ENCODE measurements at places on chromosomes 2 and 18. TPM values are rescaled to one million over a fixed set of nuclear protein-coding genes. Genes with fewer than 3 reads are reported as not detected.

DCTN1 gene
- 181 TPM for total RNA-seq

HRH4 gene
- total RNA-seq = not detected

DNAH6 gene
- total RNA-seq = 0.11 TPM

TRABD2A gene
- total RNA-seq = 2.5 TPM

- no peaks in the 10 kb centered on the region for H3K36me3 ChIP-seq
- no peak overlapping the region for H3K27ac ChIP-seq
- H3K27me3 ChIP-seq = no peaks in the 10 kb centered on the region
- H3K4me3 ChIP-seq = no peak overlapping the region
- H3K4me1 ChIP-seq = peaks cover 6% of the 10 kb centered on the region
Observed at GRCh38 chr2:1598800-1599199, 145.5 kb downstream of the PXDN start.

- no peak overlapping the region for H3K4me3 ChIP-seq
- H3K27me3 ChIP-seq = no peaks in the 10 kb centered on the region
- H3K27ac ChIP-seq = no peak overlapping the region
Observed at GRCh38 chr2:236956641-236957040, 129.0 kb upstream of the COPS8 start.

DNA sequence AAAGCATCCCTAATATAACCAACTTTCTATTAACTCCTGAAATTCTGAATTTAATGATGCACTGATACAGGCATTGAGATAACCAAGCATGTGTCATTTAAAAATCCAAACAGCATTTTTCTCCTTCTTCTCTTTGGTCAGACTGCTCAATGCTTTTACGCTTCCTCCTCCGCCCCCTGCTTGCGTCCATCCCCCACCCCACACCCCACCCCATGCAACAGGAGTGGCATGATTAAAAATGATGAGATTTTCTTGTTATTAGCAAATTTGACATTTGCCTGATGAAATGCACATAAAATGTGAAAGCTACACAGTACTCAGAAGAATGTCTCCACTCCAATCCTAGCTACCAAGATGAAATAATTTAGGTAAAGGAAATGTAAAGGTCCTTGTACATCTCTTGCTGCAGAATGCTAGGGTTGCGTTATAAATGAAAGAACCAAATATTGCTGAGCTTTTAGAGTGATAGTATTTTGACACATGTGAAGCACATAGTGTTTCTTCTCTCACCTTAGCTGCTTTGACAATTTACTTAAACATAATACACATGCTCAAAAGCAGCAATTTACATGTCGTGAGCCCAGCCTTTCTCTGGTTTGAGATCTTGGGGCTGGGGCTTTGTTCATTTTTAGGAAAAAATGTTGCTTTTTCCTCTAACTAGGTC is 263.8 kb downstream of the MEIS1 start:
- peak overlapping the region; percentile 85 for H3K27ac ChIP-seq
- H3K4me1 ChIP-seq = no peaks in the 10 kb centered on the region
- no peaks in the 10 kb centered on the region for H3K27me3 ChIP-seq
- no peaks in the 10 kb centered on the region for H3K36me3 ChIP-seq

DNA sequence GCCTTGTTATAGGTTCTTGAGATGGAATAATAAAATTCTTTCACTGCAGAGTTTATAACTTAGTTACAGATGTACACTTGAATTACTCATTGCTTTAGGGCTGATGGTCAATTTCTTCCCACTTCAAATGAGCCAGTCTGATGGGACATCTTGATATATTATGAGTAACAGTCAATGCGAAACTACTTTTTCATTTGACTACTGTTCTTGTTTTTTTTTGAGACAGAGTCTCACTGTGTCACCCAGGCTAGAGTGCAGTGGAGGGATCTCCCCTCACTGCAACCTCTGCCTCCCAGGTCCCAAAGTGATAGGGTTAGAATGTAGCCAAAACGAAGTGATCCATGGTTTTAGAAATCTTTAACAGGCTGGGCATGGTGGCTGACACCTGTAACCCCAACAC is 57.1 kb downstream of the ST3GAL5 start:
- no peak overlapping the region for H3K27ac ChIP-seq
- H3K27me3 ChIP-seq = no peaks in the 10 kb centered on the region
- no peaks in the 10 kb centered on the region for H3K36me3 ChIP-seq
- no peak overlapping the region for H3K4me3 ChIP-seq
- peak; percentile 14 for DNase-seq
- peaks cover 9% of the 10 kb centered on the region for H3K4me1 ChIP-seq

DNA sequence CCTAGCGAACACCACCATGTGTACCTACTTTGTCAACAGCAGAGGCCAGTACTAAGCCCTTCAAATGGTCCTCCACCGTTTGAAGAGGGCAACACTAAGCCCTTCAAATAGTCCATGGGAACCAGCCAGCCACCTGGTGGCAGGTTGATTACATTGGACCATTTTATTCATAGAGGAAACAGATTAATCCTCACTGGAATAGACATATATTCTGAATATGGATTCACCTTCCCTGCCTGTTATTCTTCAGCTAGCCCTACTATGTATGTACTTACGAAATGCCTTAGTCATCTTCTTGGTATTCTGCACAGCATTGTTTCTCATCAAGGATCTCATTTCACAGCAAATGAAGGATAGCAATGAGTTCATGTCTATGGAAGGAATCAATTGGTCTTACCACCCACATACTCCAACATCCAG is 10.0 kb upstream of the ZNF396 start:
- no peaks in the 10 kb centered on the region for H3K36me3 ChIP-seq
- DNase-seq = peak; percentile 21

DNA sequence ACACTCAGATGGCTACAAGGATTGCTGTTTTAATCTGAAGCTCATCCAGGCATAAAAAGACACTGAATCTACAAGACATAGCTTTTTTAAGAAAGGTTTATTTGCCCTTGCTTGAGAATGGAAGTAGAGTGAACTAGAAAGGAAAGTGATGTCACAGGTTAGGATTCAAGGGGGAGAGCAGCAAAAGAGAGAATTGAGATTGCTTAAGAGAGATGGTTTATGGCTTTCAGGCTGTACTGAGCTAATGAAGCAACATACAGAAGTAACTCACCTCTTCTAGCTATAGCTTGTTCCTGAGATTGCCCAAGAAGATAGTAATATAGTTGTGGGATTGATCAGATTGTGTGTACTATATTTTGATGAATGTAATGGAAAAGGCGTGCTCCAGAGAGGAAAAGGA is 26.1 kb upstream of the ACVR2A start:
- H3K4me1 ChIP-seq = no peaks in the 10 kb centered on the region
- DNase-seq = no peak
- no peaks in the 10 kb centered on the region for H3K27me3 ChIP-seq
- no peak overlapping the region for H3K4me3 ChIP-seq
- H3K36me3 ChIP-seq = no peaks in the 10 kb centered on the region

DNA sequence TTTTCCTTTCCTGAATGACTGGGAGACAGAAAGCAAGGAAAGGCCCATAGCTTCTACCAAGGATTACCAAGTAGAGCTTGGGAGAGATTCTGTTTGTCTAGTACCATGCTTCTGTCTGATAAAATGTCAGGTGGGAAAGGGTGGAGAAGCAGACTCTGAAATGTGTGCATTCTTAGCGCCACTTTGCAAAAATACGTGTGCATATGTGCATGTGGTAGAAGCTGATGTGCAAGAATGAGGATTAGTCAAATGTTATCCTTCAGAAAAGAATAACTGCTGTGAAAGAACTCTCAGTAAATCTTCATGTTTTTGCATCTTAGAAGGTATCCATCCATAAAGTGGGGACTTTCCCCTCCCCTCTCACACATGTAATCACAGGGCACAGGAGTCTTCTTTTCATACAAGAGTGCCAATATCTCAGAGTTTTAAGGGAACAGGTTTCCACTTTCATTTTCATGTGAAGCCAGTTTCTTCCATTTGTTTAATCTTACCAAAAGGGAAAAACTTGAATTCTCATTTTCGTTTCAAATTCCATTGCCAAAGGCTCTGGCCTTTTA is 15.4 kb upstream of the DGKD start:
- no peaks in the 10 kb centered on the region for H3K27me3 ChIP-seq
- DNase-seq = no peak
- H3K4me3 ChIP-seq = no peak overlapping the region
- H3K27ac ChIP-seq = no peak overlapping the region
- H3K36me3 ChIP-seq = no peaks in the 10 kb centered on the region

DNA sequence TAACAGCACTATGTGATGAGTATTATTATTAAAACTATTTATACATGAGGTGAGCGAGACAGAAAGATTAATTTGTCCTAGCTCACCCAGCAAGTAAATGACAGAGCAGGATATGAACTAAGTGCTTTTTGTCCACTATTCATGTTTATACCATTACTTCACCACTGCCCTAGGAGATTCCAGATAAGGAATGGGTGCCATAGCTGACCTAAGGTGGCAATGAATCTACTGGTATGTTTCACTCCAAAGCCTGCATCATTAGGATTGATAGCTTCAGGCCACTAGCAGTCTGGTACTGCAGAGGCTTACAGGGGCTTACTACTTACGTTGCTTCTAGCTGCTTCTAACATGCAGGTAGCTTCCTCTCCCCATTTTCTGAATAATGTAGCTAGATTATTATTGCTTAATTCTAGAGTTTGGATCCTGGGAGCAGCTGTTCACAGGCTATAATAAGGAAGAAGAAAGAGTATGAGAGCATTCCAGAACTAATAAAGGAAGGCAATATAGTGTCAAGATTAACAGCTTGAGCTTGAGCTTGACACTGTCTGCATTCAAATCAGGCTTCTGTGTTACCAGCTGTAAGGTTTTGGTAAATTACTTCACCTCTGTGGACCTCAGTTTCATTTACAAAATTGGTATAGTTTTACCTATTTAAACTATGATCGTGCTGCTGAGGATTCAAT is 153.7 kb downstream of the GALNT3 start:
- no peaks in the 10 kb centered on the region for H3K27me3 ChIP-seq
- no peak for DNase-seq
- H3K4me1 ChIP-seq = peaks cover 6% of the 10 kb centered on the region

DNA sequence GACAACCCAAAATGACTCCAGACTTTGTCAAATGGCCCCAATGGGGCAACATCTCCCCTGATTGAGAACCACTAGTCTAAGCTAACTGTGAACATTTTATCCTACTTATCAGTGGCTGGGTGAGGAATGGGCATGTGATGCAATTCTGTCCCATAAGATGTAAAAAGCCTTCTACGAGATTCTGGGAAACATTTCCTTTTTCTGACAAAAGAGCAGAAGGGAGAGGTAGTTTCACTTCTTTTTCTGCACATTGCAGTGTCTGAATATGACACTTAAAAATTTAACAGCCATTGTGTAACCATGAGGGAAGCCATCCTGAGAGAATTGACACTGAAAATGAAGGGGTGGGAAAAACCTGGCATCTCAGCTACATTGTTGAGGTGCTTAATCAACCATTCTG is 17.3 kb upstream of the MARCHF4 start:
- DNase-seq = no peak
- H3K4me1 ChIP-seq = no peaks in the 10 kb centered on the region
- H3K4me3 ChIP-seq = no peak overlapping the region
- no peak overlapping the region for H3K27ac ChIP-seq
- no peaks in the 10 kb centered on the region for H3K36me3 ChIP-seq

- DNase-seq = no peak
- H3K36me3 ChIP-seq = no peaks in the 10 kb centered on the region
- H3K27ac ChIP-seq = no peak overlapping the region
- no peaks in the 10 kb centered on the region for H3K4me1 ChIP-seq
- no peak overlapping the region for H3K4me3 ChIP-seq
Observed at GRCh38 chr18:35564795-35565453, 16.6 kb upstream of the GALNT1 start.

- no peaks in the 10 kb centered on the region for H3K4me1 ChIP-seq
- no peaks in the 10 kb centered on the region for H3K27me3 ChIP-seq
- H3K36me3 ChIP-seq = peaks cover 72% of the 10 kb centered on the region
- DNase-seq = no peak
Observed at GRCh38 chr2:222623756-222624309, 32.1 kb downstream of the FARSB start.

- H3K36me3 ChIP-seq = no peaks in the 10 kb centered on the region
- H3K27ac ChIP-seq = peak overlapping the region; percentile 91
- no peak for DNase-seq
- H3K4me3 ChIP-seq = peak overlapping the region; percentile 94
- H3K4me1 ChIP-seq = peaks cover 30% of the 10 kb centered on the region
Observed at GRCh38 chr2:69013840-69014821, 1.2 kb downstream of the ANTXR1 start.

DNA sequence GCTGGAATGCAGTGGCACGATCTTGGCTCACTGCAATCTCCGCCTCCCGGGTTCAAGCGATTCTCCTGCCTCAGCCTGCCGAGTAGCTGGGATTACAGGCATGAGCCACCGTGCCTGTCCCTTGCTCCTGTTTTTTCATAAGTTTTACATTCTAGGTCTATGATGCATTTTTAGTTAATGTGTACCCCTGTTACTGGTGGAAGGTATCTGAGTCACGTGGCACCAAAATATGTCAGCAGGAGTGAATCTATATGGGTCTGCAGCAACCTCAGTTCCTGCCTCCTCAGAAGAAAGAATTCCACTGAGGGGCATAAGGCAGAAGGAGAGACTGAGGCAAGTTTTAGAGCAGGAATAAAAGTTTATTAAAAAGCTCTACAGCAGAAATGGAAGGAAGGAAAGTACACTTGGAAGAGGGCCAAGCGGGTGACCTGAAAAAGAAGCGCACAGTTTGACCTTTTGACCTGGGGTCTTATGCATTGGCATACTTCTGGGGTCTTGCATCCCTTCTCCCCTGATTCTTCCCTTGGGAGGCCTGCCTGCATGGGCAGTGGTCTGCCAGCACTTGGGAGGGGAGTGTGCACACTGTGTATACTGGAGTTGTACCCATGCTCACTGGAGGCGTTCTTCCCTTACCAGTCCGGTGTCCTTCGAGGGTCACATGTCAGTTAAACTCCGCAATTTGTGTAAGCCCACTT is 1.1 kb upstream of the MFSD2B start:
- no peak overlapping the region for H3K27ac ChIP-seq
- DNase-seq = no peak
- H3K4me1 ChIP-seq = peaks cover 13% of the 10 kb centered on the region
- no peaks in the 10 kb centered on the region for H3K36me3 ChIP-seq

DNA sequence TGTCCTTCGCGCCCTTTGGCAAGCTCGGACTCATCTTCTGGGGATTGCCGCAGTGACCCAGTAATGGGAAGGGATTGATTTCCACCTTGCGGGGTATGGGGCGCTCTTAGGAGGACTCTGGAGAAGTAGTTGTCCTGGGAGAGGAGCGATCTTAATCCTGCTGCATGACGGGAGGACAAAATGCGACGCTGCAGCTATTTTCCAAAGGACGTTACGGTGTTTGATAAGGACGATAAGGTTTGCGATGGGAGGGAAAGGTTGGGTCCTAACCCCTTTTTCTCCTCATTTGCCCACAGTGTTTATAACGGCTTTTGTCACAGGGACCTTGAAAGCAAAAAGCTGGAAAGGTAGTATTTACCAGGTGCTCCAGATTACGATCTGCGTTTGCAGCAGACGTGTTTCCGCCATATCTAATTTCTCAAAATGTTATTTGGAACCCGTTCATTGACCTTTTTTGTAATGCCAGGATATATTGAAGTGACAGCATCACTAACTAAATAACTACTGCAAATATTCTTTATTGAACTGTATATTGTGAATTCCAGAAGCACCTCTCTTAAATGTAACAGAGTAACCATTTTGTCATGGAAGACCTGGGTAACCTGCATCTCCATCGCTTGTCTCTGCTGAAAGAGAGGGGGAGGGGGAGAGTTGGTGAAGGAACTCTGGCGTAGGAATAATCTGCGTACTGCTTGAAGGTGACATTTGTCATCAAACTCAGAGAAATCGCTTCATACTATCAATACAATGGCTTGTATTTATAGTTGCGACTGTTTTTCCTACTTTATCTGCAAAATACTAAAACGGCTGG is 590 bp downstream of the MDH1 start:
- peak overlapping the region; percentile 88 for H3K4me3 ChIP-seq
- H3K27ac ChIP-seq = peak overlapping the region; percentile 84
- no peaks in the 10 kb centered on the region for H3K27me3 ChIP-seq
- DNase-seq = no peak
- H3K36me3 ChIP-seq = peaks cover 1% of the 10 kb centered on the region
- peaks cover 61% of the 10 kb centered on the region for H3K4me1 ChIP-seq

- H3K27ac ChIP-seq = no peak overlapping the region
- no peaks in the 10 kb centered on the region for H3K4me1 ChIP-seq
- H3K36me3 ChIP-seq = no peaks in the 10 kb centered on the region
Observed at GRCh38 chr18:39167990-39168389, 1602.4 kb upstream of the CELF4 start.
